ENCODE measurements at places on chromosomes 4 and X. TPM values are rescaled to one million over a fixed set of nuclear protein-coding genes. Genes with fewer than 3 reads are reported as not detected.
A peak's percentile ranks its signal among the peaks of the same experiment; 100 is the strongest.

DNA sequence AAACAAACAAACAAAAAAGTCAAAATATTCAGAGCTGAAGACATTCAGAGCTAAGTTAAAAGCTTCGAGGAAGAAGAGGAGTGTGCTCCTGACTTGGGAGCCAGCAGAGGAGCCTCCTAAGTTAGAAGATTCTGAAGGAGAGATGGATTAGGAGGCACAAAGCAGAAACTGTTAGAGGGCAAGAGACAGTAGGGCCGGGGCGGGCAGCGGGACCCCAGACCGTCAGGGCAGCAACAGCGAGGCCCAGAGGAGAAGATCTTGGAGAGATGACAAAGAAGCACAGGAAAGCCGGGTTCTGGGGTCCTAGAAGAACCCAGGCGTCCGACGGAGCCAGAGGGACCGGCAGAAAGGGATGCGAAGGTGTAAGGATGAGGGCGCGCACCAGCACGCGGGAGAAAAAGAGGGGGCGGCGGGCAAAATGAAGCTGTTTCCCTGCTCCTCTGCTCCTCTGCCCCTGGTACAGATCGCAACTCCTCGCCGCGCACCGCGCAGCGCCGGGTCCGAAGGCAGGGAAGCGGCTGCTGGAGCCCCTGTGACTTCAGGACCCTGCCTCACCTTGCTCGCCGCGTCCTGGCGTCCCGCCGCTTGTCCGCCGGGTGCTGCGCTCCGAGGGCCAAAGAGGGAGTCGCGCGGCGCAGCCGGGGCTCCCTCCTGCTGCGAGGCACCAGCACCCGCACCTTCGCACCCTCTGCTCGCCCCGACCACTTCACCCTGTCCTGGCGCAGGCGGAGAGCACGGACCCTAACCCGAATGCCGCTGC is 477 bp downstream of the KLHL13 start:
- DNase-seq, result peak; percentile 8

DNA sequence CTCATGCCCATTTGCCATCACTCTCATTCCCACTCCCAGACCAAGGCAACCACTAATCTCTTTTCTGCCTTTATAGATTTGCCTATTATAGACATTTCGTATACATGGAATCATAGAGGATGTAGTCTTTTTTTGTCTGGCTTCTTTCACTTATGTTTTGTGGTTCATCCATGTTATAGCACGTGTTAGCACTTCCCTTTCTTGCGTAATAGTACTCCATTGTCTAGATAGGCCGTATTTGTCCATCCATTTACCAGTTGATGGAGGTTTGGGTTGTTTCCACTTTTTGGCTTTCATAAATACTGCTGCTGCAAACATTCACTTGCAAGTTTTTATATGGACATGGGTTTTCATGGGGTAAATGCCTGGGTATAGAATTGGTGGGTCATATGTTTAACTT is 48.4 kb downstream of the KIF4A start:
- DNase-seq, result no peak

DNA sequence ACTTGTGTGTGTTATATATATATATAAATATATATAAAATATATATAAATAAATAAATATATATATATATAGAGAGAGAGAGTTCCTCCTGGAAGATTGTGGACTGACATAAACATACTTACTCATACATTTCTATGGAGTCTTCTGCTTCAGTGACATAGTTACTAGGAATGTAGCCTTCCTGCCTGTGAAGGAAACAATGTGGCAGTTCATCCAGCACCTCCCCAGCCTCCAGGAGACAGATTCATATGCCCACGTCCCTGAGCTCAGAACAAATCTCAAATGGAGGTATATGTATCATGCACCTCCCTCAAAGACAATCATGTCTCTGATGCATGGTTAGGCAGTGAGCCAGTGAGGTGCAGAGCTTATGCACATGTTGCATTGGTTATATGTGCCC is 11.4 kb upstream of the TIMM8A start:
- no peak for DNase-seq

DNA sequence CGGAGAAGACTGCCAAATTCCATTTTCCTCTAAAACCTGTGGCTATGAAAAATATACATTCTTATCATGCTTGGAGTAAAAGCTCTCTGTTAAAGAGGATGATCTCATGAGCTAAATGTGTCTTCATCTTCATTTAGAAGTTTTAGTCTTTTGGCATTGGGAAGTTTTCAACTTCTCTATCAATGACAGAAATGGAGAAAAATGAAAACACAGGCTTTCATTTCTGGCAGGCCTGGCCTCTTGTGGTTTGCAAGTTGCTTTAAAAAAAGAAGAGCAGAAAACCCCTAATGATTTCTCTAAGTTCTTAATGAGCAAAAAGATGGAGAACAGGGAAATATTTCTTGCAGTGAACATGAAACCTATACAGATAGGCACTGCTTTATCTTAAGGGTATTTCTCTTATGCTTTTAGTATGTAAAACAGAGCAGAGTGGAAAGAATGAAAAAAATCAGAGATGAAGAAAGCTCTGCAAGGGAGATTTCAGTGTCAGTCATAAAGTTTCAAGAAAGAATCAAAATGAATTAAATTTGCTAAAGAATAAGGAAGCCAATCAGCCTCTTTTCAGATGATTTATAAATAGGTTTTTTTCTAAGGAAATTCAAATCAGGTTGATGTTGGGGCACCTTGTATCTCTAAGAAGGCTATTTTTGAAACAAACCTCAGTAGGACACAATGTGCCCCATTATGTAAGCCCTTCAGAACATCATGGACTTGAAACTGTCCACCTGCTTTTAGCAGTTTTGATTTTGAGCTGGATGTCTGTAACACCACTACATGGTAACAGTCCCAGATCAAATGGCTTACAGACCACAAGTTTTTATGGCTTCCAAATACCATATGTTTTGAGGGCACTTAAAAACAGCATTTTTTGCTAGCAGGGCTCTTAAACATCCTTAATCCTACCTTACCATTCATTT is 225.0 kb downstream of the GRIA3 start:
- DNase-seq, result no peak

The CLCN4 gene
- 16.3 TPM for total RNA-seq

The CORIN gene
- total RNA-seq, result not detected

The ASMTL gene
- total RNA-seq, result 6.7 TPM

The GYPB gene
- not detected for total RNA-seq

Measured in PC-3 (cell line).